Muscle of arm (tissue), 14 donors: ENCODE measurements at places on chromosomes 5 and 9. TPM values are rescaled to one million over a fixed set of nuclear protein-coding genes. Genes with fewer than 3 reads are reported as not detected.

GRCh38 chr5:157454273-157454672, 5.7 kb upstream of the NIPAL4 start:
- no peak for DNase-seq

GRCh38 chr9:23669776-23670175, 156.3 kb downstream of the ELAVL2 start:
- no peak for DNase-seq

DNA sequence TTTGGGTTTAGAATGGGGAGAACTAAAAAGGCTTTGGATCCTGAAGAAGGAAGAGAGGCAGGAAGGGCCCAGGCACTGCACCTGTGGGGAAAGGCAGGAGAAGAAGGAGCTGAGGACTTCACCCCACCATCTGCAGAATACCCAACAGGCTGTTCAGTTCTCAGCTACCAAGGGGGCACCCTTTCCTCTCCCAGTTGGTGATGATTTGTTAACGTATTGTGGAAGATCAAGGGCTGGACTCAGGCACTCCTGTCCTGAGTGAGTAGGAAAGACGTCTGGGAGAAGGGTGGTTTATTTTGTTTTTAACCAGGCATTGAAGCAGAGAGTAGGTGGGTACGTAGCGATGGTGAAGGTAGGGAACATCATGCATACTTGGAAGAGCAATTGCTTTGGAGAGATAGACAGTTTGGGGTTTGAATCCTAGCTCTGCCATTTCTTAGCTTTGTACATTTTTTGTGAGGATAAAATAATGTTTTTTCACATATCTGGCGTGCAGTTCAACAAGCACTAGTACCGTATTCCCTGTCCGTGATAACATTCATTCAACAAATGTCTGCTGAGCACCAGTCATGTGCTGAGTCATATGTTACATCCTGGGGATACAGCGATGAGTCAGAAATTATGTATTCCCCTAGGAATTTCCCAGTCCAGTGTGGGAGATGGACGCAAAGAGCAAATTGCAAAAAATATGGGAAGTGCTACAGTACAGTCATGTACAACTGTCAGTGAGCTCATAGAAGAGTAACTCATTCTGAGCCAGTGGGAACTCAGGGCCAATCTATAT, 2.1 kb downstream of the MSANTD3 start:
- DNase-seq: no peak

- peak; percentile 95 for DNase-seq
Measured at GRCh38 chr5:154940772-154941620, at the start of gene MRPL22. MRPL22 (plus strand) TSS chr5:154941073; CDS start chr5:154941111, 38 bp downstream.

DNA sequence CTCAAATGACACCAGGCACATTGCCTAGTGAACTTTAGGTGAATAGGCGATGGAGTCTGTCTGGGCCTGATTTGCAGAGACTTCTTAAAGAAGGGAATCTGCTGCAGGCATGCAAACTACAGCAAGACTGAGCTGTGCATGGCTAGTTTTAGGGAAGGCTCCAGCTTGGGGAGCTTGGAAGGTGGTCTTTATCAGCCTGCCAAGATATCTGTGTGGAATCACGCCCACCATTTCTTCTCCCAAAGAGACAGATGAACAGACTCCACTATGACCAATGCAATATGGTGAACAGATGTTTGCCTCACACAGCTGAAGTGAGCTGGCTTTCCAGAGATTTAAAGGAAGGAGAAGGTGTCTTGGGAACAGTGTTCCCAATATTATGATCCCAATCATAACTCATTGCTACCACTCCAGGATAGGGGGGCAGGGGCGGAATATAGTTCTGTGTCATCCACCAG, 129.0 kb upstream of the HMHB1 start:
- DNase-seq: peak; percentile 90

GRCh38 chr9:116232424-116233159, 79.0 kb downstream of the PAPPA start:
- no peak for DNase-seq

- DNase-seq: no peak
Measured at GRCh38 chr9:4937446-4937845, 47.6 kb upstream of the JAK2 start.

The TERT gene
- not detected for polyA plus RNA-seq
